ENCODE measurements at places on chromosomes 1 and 21. TPM values are rescaled to one million over a fixed set of nuclear protein-coding genes. Genes with fewer than 3 reads are reported as not detected.

GRCh38 chr1:174337000-174337681 is 110.6 kb upstream of the GPR52 start:
- no peak for DNase-seq

DNA sequence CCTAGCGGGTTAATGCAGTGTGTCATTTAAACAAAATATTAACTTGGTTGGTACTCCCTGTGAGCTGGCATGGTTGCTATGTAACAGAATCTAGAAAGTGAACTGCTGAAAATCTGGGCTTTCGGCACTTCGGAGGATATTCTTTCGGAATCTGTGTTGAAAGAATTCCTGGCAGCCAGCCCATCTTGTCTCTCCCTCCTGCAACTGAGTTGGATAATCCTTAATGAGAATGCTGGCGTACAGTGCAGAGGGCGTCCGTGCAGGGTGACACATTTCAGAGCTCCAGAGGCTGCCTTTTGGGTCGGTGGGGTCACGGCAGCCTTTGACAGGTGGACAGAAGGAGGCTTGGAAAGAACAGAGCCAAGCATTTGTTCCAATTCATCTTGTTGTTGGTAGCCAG is 3.7 kb downstream of the KAZN start:
- peak; percentile 29 for DNase-seq

DNA sequence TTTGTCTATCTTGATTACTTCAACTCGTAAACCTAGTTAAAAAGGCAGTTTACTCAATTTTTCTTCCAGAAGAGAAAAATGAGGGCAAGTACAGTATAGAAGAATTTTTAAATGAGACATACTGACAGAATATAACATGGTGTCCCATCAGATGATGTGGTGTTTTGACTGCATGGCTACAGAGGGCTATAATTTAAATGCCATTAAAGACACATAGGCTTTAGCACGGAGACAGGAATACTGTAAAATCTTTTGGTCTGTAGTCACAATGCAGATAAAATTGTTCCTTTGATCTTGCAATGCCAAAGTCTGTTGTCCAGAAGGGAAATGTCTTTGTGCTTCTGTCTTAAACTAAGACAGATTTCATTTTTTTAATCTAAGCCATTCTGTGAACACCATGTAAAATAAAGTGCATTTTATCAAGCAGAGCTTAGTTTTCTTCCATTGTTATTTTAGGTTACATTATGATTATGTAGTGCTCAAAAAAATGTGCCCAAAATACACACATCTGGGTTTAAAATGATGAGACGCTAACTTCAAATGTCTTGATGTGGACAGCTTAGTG is 249.6 kb downstream of the PTPRC start:
- DNase-seq = no peak

- DNase-seq = no peak
Observed at GRCh38 chr21:38912102-38912629, 106.4 kb downstream of the ETS2 start.

- DNase-seq = no peak
Observed at GRCh38 chr1:115531631-115532264, 110.0 kb upstream of the VANGL1 start.

DNA sequence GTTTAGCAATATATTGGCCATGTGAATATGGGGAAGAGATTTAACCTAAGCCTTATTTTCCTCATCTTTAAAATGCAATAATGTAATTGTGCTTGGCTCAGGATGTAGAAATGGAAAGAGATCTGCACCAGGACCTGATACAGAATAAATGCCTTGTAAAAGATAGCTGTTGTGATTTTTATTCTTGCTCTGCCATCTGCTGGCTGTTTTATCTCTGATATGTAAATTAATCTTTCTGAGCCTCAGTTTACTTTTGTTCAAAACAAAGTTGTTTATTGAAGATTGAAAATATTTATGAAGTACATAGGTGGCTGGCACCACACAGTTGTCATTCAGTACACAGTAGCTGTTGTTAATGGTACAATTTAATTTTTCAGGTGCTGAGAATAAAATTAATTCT is 21.9 kb downstream of the ZYG11B start:
- DNase-seq = no peak

DNA sequence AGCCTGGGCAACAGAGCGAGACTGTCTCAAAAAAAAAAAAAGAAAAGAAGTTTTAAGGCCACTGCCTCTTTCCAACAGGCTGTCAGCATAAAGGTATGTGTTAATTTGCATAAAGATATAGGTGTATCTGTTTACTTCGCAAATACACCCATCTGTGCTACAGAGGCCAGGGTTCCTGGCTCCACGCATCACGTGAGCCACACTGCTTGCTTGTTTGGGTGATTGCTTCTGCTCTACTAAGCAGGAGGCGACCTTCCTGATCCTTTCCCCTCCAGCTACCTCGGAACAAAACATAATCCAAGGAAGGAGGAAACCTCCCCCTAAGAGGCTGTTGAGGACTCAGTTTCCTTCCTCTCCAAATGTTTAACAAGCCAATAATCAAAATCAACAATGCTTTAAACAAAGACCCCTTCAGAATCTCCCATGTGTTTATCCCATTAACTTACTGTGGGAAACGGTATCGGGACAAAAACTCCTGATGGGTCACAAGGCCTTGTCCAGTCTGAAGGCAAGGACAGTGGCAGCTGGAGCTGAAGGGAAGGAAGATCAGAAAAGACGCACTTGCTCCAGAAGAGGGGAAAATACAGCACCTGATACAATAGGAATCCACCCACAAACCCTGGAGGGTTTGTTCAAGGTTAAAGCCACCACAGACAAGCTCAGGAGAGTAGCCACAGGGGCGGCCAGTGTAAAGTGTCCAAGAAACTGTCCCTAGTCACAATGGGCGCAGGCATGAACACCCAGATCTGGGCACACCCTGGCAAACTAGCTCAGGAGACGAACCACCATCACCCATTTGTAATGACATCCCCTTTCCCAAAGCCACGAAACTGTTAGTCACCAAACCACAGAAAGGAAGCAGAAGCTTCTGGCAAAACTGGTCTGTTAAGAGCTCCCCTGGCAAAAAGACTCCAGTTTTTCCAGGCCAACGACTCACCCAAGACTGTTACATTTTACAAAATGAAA is 17.2 kb downstream of the CTNNBIP1 start:
- DNase-seq = no peak

DNA sequence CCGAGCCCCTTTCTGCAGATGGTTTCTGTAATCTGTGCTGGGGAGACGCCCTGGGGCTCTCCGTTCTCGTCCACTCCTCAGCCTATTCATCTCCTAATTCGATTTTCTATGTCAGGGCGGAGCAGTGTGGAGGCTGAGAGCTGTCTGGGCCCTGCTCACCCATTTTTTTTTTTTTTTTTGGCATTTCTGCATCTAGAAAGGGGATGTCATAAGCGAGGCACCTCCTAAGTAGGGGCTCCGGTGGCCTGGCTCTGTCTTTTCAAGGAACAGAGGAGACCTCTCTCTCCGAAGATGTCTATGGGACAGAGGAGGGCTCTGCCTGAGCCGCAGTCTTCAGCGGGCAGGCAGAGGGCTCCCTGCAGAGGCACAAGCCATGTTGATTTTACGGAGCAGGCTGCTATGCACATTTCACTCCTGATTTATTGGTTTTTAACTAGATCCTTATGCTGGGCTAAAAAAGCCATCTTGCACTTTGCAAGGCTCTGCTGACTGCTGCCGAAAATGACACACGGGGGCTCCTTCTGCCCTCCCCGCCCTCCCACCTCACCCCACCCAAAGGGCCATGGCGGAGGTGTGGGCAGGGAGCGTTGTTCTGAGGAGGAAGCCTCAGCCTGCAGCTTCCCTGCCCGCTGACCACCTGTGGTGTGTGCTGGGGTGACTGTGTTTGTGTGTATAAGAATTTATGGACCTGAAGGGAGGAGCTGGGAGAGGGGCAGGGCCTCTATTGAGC is 71.0 kb downstream of the FOXD2 start:
- no peak for DNase-seq

DNA sequence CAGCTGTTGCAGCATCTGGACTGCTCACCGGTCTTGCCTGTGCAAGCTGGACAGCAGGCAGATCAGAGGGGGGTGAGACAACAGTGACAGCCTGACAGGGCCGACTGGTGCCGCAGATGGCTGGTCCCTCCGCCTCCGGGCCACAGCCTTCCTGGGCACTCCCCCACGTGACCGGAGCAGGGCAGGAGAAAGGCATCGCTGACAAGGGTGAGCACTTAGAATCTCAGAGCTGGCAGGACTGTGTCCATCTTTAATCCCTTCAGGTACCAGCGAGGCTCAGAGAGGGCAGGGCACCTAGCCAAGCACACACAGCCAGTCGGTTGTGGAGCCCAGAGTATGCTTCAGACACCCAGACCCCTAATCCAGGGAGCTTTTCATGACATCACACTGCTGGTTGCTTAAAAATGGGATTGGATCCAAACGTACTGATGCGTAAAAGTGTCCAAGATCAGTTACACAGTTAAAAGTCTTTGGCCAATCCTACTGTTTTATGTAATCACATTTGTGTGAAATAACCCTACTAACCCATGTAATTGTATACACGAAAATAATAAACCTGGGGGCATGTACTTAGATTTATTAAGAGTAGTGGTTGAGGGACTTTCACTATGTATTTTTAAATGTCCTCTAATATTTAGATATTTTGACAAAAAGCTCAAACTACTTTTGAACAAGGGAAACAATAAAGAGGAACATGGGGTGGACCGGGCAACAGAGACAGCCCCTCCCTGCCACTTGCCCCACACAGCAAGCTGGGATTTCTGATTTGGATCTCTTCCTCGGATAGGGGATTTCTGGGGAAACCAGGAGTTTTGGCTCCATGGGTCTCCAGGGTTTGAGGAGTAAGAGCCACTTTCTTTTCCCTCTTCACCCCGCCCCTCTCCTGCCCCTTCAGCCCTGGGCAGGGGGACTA is 758 bp upstream of the CNTN2 start:
- DNase-seq = no peak

DNA sequence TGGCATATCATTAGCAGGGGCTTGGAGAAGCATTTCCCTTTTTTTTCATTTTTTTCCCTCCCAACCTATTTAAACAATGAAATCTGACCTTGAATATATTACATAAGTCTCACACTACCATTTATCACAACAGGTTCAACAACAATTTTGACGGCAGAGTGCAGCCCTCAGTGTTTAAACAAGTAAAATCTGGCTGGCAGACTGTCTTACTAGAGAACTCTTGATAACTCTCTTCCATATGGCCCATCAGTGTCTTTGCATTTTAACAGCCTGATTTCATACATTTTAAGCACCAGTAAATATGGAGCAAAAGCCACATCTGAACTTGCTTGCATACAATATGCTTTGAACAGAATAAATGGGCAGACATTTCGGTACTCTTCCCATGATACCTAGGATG is 213.0 kb downstream of the KCTD3 start:
- no peak for DNase-seq

DNA sequence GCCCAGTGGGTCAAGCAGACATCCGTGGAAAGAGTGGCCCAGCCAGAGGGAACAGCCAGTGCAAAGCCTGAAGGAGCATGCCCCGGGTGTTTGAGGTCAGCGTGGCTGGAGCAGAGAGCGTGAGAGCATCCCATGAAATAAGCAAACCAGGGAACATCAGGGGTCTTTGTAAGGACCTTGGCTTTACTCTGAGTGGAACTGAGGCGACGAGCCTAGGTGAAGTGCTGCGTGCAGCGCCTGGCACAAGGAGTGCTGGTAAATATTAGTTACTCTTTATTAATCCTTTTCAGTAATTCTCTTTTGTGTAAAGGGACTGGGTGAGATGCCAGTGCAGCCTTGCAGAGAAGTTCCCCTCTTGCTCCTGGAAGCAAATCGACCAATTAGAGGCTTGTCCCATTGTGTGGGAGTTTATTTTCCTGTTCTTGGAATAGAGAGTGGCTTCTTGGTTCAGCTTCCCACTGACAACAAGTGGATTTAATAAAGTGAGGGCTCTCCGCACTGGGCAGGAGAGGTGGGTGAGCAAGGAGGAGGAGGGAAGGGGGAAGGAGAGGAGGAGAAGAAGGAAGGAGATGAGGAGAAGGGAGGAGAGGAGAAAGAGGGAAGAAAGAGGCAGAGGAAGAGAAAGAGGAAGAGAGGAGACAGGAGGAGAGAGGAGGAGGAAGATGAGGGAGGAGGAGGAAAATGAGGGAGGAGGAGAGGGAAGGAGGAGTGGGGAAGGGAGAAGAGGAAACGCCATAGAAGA is 37.6 kb upstream of the DISP3 start:
- DNase-seq = no peak

DNA sequence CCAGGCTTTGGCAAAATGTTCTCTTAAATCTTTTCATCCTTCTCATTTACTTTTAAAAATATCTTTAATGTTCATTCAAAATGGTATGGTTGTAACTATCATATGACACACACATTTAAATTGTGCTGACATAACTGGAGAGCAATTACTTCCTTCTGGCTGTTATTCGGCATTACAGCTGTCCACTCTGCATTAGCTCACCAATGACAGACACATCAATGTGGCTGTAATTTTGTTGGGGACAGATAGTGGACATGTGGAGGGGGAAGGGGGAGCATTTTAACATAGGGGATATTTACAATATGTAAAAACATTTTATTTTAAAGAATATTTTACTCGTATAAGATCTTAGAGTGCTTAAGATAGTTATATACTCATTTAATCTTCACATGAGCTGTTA is 319.8 kb downstream of the HMCN1 start:
- no peak for DNase-seq

DNA sequence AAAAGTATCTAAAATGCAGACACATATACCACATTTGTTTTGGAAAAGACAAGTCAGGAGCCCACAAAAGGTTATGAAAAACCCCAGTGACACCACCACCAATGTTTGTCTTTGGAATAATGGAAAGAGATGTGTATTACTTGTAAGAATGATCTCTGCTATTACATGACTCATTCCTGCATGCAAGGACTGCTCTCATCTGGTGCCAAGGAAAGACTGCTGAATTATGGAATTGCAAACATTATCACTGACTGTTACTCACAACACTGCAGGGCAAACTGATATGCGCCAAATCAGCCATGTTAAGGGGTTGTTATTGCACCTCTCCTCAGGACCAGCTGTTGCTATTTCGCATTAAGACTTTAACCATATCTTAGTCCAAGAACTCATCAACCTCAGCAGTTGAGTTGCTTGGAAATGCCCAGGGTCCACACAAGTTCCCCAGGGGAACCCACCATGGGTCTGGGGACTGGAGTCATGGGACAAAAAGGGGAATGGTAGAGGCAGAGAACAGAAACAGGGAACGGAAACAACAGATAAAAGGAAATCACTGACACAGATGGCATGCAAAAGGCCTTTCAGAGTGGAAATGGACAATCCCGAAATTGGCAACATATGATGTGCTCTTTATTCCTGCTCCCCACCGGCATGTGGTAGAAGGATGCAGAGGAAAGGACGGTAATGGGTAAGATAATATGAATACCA is 34.4 kb downstream of the CAPZB start:
- DNase-seq = no peak

- DNase-seq = no peak
Observed at GRCh38 chr1:19648239-19648638, 4.1 kb downstream of the NBL1 start.

GRCh38 chr1:234529950-234530237 is 50.9 kb upstream of the TARBP1 start:
- DNase-seq = no peak

GRCh38 chr1:185581961-185582725 is 152.0 kb upstream of the HMCN1 start:
- DNase-seq = no peak

AGBL4 gene
- total RNA-seq = 0.42 TPM

TRABD2B gene
- total RNA-seq = 0.75 TPM

All from heart left ventricle (tissue), 16 donors.